Foreskin keratinocyte (primary cell): ENCODE measurements at places on chromosomes 1 and 21. TPM values are rescaled to one million over a fixed set of nuclear protein-coding genes. Genes with fewer than 3 reads are reported as not detected.
A peak's percentile ranks its signal among the peaks of the same experiment; 100 is the strongest.

The KRTAP19-8 gene
- total RNA-seq = not detected in 2 replicates

The ERG gene
- 0.24 and 0.49 TPM in 2 replicates for total RNA-seq

DNA sequence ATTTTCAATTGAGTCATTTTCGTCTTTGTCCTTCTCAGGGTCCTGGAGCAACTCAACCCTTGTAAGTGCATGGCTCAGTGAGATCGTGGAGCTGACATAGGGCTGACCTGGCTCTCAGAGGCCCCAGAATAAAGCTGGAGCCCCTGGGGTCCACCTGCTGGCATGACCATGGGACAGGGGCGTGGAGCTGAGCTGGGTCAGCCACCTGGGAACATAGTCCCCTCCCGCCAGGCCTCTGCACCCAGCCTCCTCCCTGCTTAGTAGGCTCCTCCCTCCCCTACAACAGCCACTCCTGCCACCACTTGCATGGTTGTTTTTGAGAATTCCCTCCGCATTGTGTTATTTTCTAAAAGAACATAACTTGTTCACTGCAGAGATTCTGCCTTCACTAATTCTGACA, 3.1 kb upstream of the RIPK4 start:
- DNase-seq = no peak

DNA sequence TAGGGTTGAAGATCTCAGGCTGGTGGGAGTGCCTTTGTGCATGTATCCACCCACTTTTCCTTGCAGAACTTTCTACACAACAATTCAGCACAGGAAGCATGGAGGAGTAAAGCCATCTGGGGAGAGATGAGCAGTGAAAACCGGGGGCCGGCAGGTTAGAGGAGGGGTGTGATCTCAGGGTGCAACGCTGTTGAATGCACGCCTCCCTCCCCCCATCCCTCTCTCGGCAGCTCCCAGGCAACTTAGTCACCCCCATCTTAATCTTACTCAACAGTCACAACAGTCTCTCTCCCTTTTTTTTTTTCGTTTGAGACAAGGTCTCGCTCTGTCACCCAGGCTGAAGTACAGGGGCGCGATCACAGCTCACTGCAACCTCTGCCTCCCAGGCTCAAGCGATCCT, 16.6 kb upstream of the ABCG1 start:
- DNase-seq = no peak

- DNase-seq = no peak
Observed at GRCh38 chr1:201125019-201125418, 2.0 kb downstream of the ASCL5 start.

- peak; percentile 90 for DNase-seq
Observed at GRCh38 chr1:11158720-11159321, 30.3 kb upstream of the ANGPTL7 start.

- no peak for DNase-seq
Observed at GRCh38 chr21:31351960-31352359, 7.9 kb upstream of the TIAM1 start.

- no peak for DNase-seq
Observed at GRCh38 chr21:33849834-33850233, 65.8 kb downstream of the ATP5PO start.

The S100A12 gene
- not detected in 2 replicates for total RNA-seq
